Dermis lymphatic vessel endothelial cell (primary cell): ENCODE measurements at places on chromosomes 7 and 10. TPM values are rescaled to one million over a fixed set of nuclear protein-coding genes. Genes with fewer than 3 reads are reported as not detected.

ITGB8 gene
- 1.6 and 5.5 TPM in 2 replicates for total RNA-seq

CPA4 gene
- 0.54 TPM in 1 of 2 replicates, not detected in the other for total RNA-seq

EPHB6 gene
- under 0.01 TPM in 1 of 2 replicates, not detected in the other for total RNA-seq

CALCR gene
- not detected in 2 replicates for total RNA-seq

AGBL3 gene
- total RNA-seq, result 1.4 TPM in 2 replicates

TASOR2 gene
- total RNA-seq, result 39.4 and 64.1 TPM in 2 replicates

CPA5 gene
- total RNA-seq, result not detected in 2 replicates

LGI1 gene
- total RNA-seq, result not detected in 2 replicates

ENKUR gene
- total RNA-seq, result 0.22 and 0.60 TPM in 2 replicates

TMEM184A gene
- total RNA-seq, result under 0.01 TPM in 2 replicates

SH2D4B gene
- under 0.01 TPM in 2 replicates for total RNA-seq

INHBA gene
- total RNA-seq, result 2.7 and 4.2 TPM in 2 replicates

WDFY4 gene
- 0.11 TPM in 1 of 2 replicates, not detected in the other for total RNA-seq

MSRB2 gene
- 8.3 and 8.8 TPM in 2 replicates for total RNA-seq

PLXNA4 gene
- total RNA-seq, result 5.3 and 30.2 TPM in 2 replicates

AKR1B15 gene
- total RNA-seq, result not detected in 2 replicates

PDZD7 gene
- 0.22 and 0.43 TPM in 2 replicates for total RNA-seq

GIMAP7 gene
- 107 and 139 TPM in 2 replicates for total RNA-seq

COL13A1 gene
- total RNA-seq, result 0.98 and 1.4 TPM in 2 replicates

PSD gene
- 0.11 and 0.26 TPM in 2 replicates for total RNA-seq
